ENCODE measurements at places on chromosomes 4 and X.
A peak's percentile ranks its signal among the peaks of the same experiment; 100 is the strongest.

DNA sequence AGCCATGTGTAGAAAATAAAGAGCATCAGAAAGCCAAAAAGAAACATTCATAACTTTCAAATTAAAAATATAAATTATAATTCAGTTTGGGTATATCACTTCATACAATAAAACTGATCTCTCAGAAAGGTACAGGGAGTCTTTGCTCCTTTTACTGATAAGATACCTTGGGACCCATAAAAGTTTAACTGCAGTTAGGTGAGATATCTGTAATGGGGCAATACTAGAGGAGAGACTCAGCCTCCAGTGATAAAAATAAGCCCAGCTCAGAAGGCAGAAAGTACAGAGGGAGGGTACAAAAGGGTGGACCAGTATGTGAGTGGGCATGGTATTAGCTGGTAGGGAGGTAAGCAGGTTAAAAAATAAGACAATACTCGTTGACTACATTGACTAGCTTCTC lies 180.9 kb upstream of the AGTR2 start:
- no peak for DNase-seq

DNA sequence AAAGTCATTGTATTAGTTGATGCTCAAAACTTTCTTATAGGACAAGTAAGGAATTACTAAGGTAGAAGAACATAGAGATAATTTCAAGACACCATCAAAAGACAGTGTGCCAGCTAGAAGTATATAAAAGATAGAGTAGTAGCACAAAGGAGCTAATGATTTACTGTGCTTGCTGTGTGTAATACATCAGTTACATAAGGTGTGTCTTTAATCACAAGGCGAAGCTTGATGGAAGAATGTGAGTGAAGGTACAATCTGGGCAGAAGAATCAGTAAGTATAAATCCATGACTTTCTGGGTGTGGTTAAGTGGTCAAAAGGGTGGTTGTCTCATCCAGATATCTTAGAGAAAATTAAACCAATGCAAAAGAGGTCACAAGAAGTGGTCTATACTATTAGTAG lies 95.1 kb upstream of the BOD1L1 start:
- no peak for DNase-seq

GRCh38 chrX:12360986-12361598 lies 222.8 kb downstream of the FRMPD4 start:
- no peak for DNase-seq

GRCh38 chr4:142581881-142582280 lies 264.2 kb downstream of the INPP4B start:
- no peak for DNase-seq

GRCh38 chrX:71183341-71183740 lies 38.7 kb downstream of the NLGN3 start:
- no peak for DNase-seq

- DNase-seq, result no peak
Observed at GRCh38 chr4:4362991-4363697, 23.8 kb upstream of the NSG1 start.

- DNase-seq, result peak; percentile 31
Observed at GRCh38 chr4:139556071-139556723, at the start of gene SETD7. Gene SETD7 (minus strand): TSS chr4:139556219. CDS start chr4:139556137, 82 bp downstream.

DNA sequence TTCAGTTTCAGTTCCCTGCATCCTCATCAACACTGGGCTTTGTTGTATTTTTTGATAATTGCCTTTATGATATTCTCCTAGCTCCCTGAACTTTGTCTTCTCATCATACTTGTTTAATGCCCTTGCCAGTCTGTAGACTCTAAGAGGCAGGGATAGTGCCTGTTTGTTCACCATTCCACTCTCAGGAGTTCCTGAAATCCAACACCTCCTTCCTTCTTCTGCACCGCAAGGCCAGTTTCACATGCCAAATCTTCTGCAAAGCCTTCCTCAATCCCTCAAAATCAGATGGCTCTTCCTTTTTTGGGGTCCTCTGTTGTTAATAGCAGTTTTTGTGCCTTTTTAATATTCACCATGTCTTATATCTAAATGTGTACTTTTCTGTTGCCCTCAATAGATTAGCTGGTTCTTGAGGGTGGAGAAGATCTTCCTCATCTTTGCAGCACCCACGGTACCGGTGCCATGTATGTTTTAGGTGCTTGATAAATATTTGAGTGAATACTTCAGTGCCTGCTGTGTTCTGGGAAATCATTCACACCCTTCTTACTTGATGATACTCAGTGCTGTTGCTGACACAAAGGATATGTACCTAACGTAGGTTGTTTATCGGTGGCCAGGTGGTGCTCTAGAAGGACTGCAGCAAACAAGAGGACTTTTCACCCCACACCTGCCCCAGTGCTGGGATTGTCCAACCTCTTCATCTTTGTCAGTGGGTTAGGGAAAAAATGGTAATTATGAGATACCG lies 85.3 kb upstream of the LIMCH1 start:
- no peak for DNase-seq

DNA sequence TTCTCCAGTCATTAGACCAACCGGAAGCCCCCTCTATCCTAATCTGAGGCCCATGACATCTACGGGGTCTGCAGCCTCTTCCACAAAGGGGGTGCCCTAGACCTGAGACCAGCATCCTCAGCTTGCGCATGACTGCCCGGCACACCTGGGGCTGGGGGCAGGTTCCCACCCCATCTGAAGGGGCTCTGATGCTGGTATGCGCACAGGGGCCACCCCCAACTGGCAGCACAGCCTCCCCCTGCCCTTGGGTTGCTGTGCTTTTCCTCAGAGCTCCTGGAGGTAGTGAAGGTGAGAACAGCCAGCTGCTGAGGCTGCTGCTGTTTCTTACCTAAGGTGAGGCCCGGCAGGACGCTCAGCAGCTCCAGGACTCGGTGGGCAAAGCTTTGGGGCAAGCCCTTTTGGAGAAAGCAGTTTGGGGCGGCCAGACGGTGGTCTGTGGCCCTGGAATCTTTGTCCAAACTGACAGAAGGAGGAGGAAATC lies 18.9 kb upstream of the CPLX1 start:
- no peak for DNase-seq

- DNase-seq, result no peak
Observed at GRCh38 chrX:5617666-5618065, 611.0 kb downstream of the NLGN4X start.
